Fibroblast of skin of back (primary cell): ENCODE measurements at places on chromosomes 2 and 18.

GRCh38 chr2:226495466-226496272, 304.0 kb downstream of the IRS1 start:
- no peak for DNase-seq

GRCh38 chr2:233021771-233022170, 8.7 kb upstream of the NGEF start:
- DNase-seq, result no peak

DNA sequence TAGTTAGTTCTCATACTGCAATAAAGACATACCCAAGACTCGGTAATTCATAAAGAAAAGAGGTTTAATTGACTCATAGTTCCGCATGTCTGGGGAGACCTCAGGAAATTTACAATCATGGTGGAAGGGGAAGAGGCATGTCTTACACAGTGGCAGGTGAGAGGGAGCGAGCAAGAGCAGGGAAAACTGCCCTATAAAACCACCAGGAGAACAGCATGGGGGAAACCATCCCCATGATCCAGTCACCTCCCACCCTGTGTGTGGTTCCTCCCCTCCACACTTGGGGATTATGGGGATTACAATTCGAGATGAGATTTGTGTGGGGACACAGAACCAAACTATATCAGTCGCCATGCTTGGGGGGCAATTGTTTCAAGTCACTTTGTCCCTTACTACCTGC, 1.1 kb upstream of the SSB start:
- no peak for DNase-seq

- no peak for DNase-seq
Measured at GRCh38 chr2:20214566-20215182, 10.3 kb downstream of the SDC1 start.

DNA sequence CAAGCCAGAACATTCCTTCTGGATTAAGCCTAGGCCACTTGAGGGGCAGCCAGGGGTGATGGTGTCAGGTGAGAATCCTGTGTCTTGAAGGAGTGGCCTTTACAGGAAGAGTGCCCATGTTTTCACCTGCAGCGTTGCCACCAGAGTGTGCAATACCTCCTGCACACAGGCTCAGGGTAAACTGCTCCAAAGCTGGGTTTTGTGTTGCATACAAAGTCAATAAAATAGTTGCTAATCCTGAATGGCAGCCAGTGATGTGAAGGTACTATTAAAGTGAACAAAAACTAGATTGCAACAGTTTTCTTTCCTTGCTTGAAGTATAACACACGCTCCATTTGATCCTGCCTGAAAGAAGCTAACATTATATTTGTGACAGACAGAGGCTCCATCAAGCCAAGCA, 64.4 kb upstream of the NRP2 start:
- no peak for DNase-seq

DNA sequence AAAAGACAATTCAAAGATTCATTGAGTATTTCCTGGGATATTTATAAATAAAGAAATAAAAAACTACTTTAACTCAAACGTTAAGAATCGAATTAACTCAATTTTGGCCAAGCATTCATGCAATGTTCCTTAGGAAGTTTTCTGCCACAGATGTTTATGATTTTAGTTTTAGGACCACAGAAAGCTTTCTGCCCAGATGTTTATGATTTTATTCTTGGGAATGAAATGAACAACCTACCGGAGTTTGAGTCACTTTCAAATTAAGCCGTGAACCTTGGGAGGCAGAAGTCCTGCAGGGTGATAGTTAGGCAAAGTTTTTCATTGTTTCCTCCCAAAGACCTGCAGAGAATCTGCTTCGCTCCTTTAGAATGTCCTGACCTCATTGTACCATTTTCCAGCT, 34.7 kb upstream of the MBP start:
- DNase-seq, result peak; percentile 40

GRCh38 chr2:54254180-54254579, 1.8 kb downstream of the TSPYL6 start:
- DNase-seq, result no peak

- no peak for DNase-seq
Measured at GRCh38 chr2:212727751-212728150, 189.1 kb upstream of the ERBB4 start.

DNA sequence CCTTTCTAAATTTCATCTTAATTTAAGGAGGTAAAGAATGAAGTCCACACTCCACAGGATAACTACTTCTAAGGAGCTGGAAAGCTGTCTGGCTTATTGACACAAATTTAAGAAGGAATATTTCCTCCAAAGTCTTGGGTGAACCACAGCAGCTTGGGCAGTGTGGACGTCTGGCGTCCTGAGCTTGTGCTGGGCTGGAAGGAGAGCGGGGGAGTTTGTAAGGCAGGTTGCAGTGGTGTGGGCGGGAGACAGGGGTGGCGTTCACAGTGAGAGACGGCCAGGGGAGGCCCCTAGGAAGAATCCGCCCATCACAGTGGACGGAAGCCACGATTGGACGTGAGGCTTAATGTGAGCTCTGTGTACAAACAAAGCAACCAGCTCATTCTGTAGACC, 25.7 kb downstream of the ADI1 start:
- no peak for DNase-seq

DNA sequence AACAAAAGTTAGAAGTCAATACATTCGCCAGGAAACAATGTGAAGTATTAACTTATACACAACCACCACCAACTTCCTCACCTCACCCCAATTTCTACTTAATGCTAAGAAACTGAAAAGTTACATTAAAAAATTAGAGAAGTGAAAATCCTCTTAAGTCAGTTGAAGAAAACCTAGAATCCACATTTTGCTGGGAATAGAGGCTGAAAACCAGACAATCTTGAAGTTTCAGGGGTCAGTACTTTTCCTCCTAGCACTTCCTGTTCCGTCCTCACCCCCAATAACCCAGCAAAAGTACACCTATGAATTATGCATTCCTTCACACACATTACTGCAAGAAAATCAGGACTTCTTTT, 6.3 kb downstream of the YES1 start:
- no peak for DNase-seq

DNA sequence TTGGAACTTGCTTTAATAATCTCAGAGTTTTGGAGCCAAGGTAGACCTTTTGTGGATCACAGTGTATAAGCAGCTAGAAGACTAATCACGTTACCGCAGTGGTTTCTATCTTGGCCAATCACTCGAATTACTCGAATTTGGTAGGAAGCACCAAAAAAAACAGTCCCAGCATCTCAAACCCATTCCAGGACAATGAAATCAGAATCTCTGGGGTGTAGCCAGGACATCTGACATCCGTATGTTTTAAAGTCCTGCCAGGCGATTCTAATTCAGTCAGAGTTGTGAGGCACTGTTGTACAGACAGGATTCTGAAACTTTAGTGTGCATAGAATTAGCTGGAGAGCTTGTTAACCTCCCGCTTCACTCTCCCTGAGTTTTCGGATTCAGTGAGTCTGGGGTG, 30.8 kb downstream of the GRHL1 start:
- peak; percentile 92 for DNase-seq

- no peak for DNase-seq
Measured at GRCh38 chr2:13128139-13128538, 411.4 kb downstream of the TRIB2 start.

DNA sequence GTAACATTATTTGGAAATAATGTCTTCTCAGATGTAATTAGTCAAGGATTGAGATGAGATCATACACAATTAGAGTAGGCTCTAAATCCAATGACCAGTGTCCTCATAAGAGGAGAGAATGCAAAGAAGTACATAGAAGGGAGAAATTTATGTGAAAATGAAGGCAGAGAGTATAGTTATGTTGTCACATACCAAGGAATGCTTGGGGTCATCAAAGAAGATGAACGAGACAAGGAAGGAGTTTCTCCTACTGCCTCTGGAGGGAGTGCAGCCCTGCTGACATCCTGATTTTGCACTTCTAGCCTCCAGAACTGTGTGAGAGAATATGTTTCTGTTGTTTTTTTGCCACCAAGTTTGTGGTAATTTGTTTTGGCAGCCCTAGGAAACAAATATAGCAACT, 100.1 kb downstream of the GALNT13 start:
- no peak for DNase-seq

- no peak for DNase-seq
Measured at GRCh38 chr2:214549946-214550345, 139.1 kb downstream of the VWC2L start.

DNA sequence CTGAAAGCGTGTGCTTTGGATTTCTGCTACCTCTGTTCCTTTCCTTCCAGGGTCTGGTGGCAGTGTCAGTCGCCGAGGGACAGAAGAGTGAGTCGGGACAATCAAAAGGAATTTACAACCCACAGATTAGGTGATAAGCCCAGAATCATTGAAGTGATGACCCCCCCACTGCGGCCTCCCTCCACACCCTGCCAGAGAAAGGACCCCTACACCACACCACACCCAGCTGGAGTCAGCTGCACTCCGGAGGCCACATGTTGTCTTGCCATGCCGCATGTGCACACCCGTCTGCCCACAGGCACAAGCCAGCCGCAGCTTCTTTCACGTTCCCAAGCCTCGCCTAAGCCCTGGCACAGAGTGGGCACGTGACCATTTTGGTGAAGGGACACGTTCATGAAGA, 366.8 kb upstream of the SALL3 start:
- no peak for DNase-seq

DNA sequence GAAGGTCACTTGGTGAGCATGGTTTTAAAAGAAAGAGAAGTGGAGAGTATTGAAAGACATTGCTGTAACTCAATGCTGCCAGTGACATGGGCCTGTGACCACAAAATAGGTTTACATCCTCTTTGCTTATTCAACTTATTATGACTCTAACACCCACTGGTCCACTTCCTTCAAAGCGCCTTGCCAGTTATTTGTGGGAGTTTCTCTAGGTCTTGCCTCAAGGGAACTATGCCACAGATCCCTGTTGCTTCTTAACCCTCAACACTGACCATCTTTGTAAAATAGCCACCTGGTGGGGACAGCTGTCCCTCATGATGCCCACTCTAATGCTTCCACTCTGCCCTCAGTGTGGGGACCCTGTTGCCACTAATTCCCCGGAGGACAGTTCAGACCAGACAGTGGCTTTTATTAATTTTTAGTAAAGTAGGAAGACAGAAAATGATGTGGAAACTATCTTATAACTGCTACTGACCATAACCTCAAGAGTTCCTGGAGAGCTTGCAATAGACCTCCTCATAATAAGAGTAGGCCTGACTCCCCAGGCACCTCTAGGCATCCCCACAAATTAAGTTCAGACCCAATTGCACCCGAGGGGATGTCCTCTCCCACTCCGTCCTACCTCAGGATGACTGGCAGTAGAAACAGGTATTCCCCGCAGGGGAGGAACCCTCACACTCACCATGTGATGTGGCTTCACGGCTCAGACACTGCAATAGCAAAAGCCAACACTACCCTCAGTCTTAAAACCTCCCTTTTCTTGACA, 31.3 kb upstream of the SLC25A52 start:
- DNase-seq, result no peak

DNA sequence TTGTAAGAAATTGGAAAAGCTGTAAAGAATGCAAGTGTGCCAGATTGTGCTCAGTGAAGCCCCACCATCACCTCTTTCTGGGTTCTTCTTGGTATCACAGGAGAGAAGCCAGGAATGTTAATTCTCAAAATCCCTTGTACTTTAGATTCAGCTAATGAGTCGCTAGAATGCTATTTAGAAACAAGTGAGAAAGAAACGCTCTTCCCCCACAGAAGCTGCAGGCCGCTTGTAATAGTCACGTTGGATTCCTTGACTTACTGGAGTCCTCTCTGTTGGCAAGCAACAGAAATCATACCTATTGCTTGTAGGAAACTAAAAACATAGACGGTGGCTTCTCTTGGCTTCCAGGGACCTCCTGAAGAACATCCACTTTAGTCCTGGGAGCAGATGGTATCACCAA, 375.6 kb upstream of the LRATD1 start:
- DNase-seq, result peak; percentile 58

- no peak for DNase-seq
Measured at GRCh38 chr2:214358506-214358905, 52.3 kb upstream of the VWC2L start.

GRCh38 chr2:28004086-28004485, 113.6 kb downstream of the BABAM2 start:
- peak; percentile 68 for DNase-seq

- DNase-seq, result peak; percentile 41
Measured at GRCh38 chr18:75211953-75212750, 1.6 kb downstream of the TSHZ1 start.

- DNase-seq, result no peak
Measured at GRCh38 chr2:128314348-128315121, 4.1 kb downstream of the HS6ST1 start.

DNA sequence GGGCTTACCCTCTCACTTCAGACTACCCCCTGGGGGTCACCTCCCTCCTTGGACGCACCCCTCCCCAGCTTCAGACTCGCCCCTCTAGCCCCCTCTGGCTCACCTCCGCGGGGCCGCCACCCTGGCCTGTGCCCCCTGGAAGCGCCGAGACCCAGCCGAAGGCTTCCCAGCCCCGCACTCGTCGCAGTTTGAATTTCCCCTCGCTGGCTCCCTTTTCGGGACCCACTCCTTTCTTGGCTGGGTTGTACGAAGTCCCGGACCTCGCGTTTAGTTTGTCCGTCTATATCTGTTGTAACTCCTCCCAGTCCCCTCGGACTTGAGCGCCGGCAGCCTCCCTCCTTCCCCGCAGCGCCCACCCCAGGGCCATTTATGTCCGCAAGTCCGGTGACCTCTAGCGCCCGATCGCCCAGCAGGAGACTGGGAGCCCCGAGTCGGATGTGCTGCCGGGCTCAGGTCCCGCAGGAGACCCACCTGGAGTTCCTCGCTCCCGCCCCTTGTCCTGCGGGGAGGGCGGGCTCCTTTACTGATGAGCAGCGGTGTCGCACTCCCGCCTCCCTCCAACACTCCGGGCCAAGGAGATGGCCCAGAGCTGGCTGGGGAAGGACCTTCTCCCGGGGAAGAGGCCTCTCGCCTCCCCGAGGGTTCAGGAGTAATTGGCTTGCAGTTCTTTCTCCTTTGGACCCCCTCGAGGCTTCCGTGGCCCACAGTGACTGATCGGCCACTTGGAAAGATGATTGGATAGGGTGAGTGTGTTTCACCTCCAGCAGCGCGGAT, 692 bp upstream of the RAX start:
- DNase-seq, result no peak

GRCh38 chr2:154194909-154195643, 323.4 kb downstream of the GALNT13 start:
- no peak for DNase-seq

DNA sequence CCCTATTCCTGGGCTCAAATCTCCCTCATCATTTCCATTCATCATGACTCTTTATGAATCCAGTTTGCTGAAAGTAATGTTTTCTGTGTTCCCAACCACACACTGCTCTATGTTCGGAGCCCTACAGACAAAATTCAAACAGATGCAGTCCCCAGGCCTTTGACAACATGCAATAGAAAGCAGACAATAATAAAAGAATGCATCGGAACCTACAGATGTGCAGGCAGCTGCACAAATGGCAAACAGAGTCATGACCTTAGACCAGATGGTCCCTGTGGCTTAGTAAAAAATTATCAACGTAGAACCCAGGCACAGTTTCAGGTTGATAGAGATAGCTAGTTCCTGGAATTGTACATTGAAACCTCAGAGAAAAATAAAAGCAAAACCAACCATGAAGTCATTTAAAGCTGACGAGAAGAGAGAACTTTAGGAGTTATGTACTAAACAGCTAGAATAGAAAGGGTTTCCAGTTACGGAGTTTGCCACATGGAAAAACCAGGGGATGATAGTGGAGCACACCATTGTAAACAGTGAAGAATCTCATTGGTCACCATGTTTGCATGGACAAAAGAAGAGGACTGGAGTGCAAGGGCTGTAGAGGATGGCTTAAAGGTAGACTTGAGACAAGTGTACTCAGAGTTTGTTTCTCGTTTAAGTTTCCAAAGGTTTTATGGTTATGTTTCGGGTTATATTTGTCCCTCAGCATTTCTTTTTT, 23.2 kb upstream of the ACVR1 start:
- no peak for DNase-seq

GRCh38 chr18:47274961-47275360, 23.5 kb upstream of the SKOR2 start:
- peak; percentile 24 for DNase-seq

- peak; percentile 89 for DNase-seq
Measured at GRCh38 chr18:7566567-7567473, at the start of gene PTPRM. TSS of gene PTPRM (plus strand) at chr18:7567316. CDS start at chr18:7567819, 503 bp downstream.
